ENCODE measurements at places on chromosomes 1 and 21.

GRCh38 chr1:30516485-30516858 is 206.9 kb downstream of the MATN1 start:
- DNase-seq, result no peak

- DNase-seq, result no peak
Observed at GRCh38 chr1:172085317-172085716, 244.0 kb downstream of the DNM3 start.

GRCh38 chr1:1939296-1940122 is 20.4 kb upstream of the TMEM52 start:
- no peak for DNase-seq

- peak; percentile 99 for DNase-seq
Observed at GRCh38 chr1:156492591-156493080, 7.9 kb downstream of the MEF2D start.

- DNase-seq, result no peak
Observed at GRCh38 chr1:42266253-42267135, 68.5 kb downstream of the FOXJ3 start.

- no peak for DNase-seq
Observed at GRCh38 chr1:94299627-94300553, 62.5 kb upstream of the ARHGAP29 start.

GRCh38 chr1:62428351-62428750 is 8.5 kb upstream of the USP1 start:
- DNase-seq, result no peak

DNA sequence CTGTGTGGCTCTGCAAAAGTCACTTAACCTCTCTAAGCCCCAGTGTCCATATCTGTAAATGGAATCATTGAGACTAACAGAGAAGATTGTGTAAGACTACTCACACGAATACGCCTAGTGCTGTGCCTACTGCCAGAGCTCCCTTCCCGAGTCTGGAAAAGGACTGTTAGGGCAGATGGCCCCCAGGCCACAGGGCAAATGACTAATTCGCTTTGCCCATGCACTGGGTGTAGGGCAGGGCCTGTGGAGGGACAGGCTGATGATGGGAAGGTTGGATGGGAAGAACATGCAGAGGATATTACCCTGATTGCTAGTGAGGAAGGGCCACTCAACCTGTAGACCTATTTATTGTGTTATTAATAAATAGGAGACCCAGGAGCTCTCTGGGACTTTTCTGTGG is 4.2 kb upstream of the GPR61 start:
- no peak for DNase-seq

- DNase-seq, result peak; percentile 61
Observed at GRCh38 chr1:168637350-168637991, 61.1 kb downstream of the XCL1 start.

- DNase-seq, result no peak
Observed at GRCh38 chr1:49306507-49307070, 529.9 kb upstream of the BEND5 start.

DNA sequence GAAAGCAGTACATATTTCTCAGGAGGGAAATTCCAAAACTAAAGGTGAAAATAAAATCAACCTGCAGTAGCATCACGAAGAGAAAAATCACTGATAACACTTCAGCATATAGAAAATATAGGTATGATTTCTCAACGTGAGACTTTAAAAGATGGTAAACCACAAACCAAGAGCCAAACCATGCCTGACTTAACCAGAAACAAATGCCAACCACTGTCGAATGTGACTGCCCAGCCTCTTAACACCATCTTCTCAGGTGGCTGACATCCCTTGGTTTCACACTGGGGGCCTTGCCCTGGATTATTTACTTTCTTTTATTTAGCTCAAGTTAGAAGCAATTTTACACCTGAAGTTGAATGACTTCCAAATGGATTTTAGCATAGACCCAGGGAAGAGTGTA is 10.1 kb downstream of the HMGCS2 start:
- DNase-seq, result no peak

DNA sequence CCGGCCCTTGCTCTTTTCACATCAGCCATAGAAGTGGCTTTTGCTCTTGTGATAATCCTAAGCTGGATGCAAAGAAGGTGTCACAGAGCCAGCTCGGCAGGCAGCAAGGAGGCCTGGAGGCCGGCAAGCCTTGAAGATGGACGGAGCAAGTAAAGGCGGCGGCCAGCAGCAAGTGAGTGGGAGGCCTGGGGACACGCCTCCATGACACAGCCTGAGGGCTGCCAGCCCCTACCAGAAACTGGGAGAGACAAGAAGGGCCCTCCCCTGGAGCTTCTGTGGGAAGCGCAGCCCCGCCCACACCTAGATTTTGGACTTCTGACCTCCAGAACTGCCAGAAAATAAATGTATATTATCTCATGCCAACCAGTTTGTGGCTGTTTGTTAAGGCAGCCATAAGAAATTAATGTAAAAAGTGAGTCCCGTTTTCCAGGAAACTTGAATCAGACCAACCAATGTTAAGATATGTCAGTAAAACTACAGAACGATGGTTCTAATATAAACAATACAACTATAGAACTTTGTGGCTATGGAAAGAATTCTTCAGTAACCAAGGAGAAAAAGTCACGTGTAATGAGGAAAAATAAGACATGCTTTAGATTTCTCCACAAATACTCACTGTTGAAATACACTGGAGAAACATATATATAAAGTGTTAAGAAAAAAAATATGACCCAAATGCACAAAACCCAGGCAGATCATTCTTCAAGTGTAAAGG is 49.9 kb downstream of the BACE2 start:
- DNase-seq, result no peak

- DNase-seq, result no peak
Observed at GRCh38 chr1:41547781-41548560, 63.5 kb upstream of the EDN2 start.

- no peak for DNase-seq
Observed at GRCh38 chr1:2109581-2110021, 59.4 kb downstream of the PRKCZ start.

DNA sequence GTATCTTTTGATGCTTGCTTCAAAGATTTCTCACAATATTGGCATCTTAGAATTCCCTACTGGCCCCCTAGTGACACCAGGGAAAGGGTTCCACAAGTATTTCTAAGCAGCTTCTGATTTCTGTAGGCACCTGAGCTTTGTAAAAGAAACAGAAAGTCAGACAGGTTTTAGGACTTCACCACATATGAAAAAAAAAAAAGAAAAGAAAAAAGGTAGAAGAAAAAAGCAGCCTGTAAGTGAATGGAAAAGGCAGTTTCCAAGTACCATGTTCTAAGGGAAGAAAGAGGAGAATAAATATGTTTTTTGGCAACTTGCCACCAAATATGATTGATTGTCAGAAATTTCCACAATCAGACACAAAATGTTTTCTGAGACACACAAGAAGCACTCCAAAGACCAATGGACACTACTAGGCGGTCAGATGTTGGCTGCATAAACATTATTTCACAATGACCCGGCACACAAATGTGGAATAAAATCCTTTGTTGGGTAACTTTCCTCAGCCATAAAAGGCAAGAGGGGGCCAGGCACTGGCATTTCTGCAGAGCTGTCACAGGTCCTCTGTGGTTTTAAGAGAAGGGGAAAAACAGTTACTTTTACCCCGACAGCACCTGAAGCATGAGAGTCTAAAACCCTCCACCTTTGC is 12.7 kb upstream of the CPLANE2 start:
- no peak for DNase-seq

- DNase-seq, result peak; percentile 92
Observed at GRCh38 chr1:232950197-232951176, at the start of gene NTPCR. Gene NTPCR (plus strand): TSS chr1:232950611. CDS start chr1:232950711, 100 bp downstream.

GRCh38 chr1:207815913-207816291 is 64.0 kb downstream of the CD46 start:
- peak; percentile 71 for DNase-seq

GRCh38 chr1:234916840-234917239 is 211.8 kb downstream of the TOMM20 start:
- DNase-seq, result no peak

GRCh38 chr1:158554352-158554751 is at the start of gene OR6Y1:
Gene OR6Y1 (minus strand): TSS chr1:158554405. CDS start chr1:158548105, 6,300 bp downstream.
- DNase-seq, result no peak

DNA sequence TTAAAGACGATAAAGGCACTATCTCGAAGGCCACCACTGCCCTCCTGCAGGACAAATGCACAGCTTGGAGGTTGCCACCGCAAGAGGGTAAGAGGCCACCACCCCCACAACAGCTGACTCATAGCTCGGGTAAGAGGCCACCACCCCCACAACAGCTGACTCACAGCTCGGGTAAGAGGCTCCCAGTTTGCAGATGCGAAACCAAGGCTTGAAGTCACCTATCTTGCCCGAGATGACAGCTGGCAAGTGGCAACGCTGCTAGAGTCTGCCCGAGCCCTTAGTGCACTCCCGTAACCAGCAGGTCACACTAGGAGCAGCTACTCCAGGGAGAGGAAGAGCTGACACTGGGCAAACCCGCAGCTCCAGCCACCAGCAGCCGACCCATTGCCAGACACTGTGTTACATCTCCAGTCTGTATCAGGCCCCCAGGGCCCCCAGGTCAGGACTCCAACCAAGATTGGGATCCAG is 17.1 kb upstream of the SPSB1 start:
- DNase-seq, result peak; percentile 92

DNA sequence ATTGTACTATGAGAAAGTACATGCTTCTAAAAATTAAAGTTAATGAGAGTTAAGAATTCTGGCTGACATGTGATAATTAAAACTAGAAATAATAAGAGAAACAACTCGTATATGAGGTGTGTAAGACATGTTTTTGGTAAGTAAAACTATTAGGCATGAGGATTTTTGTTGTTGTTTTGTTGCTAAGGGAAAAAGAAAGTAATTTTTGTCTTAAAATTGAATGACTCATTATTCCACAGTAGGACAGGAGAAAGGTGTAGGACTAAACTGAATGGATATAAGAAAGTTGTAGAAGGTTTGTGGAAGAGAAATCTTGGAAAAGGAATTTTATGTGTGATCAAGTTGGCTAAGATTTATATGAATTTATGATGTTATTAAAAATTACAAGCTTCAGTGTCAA is 54.8 kb downstream of the TBX19 start:
- no peak for DNase-seq

GRCh38 chr1:183159960-183160359 is 26.1 kb upstream of the LAMC2 start:
- DNase-seq, result no peak

DNA sequence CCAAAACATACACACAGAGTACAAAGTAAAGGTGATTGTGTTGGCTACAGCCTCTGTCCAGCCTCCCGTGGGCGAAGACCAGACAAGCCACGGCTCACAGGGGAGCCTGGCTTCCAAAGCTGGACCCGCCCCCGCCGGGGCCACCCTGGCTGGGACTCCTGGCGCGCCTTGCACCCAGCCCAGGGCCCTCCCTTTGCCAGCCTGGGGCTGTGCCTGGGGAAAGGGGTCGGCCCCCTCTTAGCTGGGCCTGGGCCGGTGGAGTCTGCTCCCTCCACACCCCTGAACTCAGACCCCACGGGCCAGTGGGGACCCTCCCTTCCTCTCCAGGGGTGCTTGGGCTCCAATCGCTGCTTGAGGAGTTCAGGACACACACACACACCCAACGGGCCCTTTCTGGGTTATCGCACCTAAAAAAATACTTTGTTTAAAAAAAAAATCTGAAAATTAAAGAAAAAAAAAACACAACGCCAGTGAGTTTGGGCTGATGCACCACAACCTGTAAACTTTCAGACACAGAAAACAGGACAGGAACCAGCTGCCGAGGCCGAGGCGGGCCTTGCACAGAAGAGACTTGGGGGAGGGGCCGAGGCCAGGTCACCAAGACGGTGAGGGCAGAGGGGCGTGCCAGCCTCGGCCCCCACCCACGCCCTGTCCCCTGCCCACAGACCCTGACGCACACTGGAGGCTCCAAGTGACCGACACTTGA is 56.3 kb downstream of the KCNAB2 start:
- DNase-seq, result no peak

DNA sequence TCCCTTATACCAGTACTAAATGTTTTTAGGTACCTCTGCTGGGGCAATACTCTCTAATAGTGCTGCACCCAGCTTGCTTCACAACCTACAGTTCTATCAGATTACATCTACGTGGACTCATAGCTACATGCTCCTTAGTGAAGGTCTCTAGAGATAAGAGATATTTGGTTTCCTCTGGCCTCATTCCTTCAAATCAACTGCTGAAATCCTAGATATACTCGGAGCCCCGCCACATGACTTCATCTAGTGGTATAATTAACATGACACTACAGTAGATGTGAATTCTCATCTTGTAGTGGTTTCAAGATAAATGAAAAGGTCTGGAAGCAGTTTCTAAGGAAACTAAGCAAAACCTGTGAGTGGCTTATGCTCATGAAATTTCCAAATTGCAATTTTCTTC is 115.4 kb downstream of the SMYD2 start:
- DNase-seq, result no peak

- DNase-seq, result no peak
Observed at GRCh38 chr1:96072021-96072420, 649.6 kb upstream of the PTBP2 start.

- DNase-seq, result no peak
Observed at GRCh38 chr1:225911191-225912130, 12.6 kb downstream of the PYCR2 start.

DNA sequence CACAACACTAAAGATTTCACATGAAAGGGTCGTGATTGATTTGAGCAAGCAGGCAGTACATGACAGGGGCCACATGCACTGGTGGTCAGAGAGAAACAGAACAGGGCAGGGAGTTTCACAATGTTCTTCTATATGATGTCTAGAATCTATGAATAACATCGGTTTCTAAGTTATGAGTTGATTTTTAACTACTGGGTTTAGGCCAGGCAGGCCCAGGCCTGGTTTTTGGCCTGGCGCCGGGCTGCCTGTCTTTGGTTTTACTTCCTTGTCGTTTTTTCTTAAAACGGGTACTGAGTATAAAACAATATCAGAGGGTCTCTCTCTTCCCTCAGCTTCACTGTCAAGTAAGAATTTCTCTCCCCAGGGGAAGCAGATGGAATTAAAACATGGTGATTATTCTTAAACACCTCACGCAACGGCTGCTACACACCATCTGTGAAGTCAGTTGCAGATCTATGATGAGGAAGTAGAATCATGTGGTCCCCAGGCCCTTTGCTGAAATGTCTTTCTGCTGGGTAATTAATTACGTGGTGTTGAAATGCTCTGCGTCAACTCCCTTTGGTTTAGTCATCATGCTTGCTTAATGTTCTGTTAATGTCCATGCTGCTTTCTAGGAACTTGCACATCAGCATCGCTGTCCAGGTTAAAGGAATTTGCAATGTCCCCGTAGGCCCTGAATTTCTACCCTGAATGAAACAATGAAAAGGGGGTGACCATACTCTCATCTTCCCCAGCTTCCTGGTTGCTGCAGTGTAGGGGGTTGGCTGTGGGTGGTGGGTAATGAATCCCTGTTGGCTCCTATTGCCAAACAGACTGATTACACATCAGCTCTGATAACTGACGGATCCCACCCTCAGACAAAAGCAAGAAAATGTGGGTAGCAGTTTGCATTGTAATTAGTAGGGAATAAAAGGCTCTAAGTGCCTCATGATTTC is 70.3 kb downstream of the SERINC2 start:
- peak; percentile 99 for DNase-seq

GRCh38 chr1:211336161-211336560 is 9.5 kb downstream of the TRAF5 start:
- no peak for DNase-seq

- DNase-seq, result no peak
Observed at GRCh38 chr1:36222481-36223380, 1.5 kb upstream of the THRAP3 start.

Data from NB4 (cell line).